ENCODE measurements at places on chromosomes 13 and 19. TPM values are rescaled to one million over a fixed set of nuclear protein-coding genes. Genes with fewer than 3 reads are reported as not detected.

DNA sequence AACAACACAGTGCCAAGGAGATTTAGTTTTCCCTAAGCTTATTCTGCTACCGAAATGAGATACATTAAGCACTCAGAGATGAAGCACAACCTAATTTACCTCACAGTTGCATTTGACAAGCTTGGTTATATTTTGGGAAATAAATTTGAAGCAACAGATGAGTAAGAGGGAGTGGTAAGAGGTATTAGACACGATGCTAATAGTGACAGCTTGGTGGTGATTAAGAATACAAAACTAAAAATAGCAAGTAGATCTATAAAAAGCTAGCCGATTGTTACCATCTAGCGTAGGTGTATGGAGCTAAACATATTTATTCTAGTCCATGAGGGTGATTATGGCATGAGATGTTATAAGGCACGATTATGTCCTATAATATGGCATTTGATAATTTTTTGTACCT lies 208.5 kb downstream of the PCCA start:
- no peak for DNase-seq

DNA sequence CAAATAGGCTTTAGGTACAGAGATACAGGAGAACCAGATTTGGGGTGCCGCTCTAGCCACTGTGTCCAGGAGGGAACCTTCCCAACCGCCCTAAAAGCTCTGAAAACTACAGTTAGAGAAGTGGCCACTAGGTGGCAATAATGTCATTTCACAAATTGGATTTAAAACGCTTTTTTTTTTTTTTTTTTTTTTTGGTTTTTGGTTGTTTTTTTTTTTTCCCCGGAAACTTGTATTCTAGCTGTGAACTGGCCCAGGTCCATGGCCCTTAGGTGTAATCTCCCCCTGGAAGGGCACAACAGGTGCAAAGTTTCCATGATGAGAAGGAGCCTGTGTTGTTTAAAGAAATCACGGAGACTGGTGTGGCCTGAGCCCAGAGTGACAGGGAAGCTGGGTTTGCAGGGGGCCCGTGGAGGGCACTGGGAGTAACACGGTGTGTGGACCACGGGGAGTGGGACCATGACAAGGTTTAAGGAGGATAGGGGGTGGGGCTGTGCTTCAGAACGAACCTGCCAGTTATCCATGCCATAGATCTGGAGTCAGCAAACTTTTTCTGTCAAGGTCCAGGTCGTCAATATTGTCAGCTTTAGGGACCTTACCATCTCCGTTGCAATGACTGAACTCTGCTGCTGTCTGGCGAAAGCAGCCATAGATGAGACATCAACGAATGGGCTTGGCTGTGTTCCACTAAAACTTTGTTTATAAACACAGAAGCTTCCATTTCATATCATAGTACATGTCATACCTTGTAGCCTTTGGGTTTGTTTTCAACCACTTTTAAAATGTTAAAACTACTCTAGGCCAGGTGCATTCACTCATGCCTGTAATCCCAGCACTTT lies 10.1 kb downstream of the OR1I1 start:
- DNase-seq = peak; percentile 71

DNA sequence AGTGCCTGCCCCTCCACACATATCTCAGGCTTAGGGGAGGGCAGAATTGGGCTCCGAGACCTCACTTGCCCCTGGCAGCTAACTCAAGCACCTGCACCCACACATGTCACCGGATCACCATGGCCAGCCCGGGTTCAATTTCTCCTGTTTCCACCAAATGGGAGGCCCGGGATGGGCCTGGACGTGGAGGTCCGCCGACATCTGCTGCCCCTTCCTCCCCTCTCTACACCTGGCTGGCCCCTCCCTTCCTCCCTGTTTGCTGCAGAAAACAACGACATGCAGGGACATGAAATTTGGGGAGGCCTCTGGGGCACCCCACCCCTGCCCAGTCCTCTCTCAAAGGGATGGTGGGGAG lies 1.3 kb downstream of the PRKD2 start:
- DNase-seq = no peak

The IL11 gene
- polyA plus RNA-seq = 0.25 TPM

- no peak for DNase-seq
Measured at GRCh38 chr13:44426461-44426860, 52.8 kb downstream of the SERP2 start.

The NCR1 gene
- 0.35 TPM for polyA plus RNA-seq

GRCh38 chr19:48613024-48613851 lies 1.6 kb downstream of the FAM83E start:
- no peak for DNase-seq

DNA sequence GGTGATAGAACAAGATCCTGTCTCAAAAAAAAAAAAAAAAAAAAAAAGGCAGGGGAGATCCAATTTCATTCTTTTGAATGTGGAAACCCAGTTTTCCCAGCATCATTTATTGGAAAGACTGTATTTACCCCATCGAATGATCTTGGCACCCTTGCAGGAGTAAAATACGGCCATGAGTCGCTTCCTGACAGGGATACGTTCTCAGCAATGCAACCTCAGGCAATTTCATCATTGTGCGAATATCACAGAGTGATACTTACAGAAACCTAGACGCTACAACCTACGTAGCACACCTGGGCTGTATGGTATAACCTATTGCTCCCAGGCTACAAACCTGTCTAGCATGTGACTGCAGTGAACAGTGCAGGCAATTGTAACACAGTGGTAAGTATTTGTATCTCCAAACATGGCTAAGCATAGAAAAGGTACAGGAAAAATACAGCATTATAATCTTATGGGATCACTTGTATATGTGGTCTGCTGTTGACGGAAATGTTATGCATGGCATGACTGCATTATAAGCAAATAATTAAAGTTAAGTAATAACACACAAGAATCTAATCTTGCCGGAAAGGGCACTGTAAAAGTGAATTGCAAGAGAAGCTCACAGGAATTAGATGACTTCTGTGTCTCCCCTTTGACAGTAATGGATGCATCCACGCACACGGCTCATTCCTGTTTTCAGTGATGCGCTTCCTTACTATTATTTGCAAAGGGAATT lies 24.1 kb downstream of the RFX2 start:
- DNase-seq = no peak

DNA sequence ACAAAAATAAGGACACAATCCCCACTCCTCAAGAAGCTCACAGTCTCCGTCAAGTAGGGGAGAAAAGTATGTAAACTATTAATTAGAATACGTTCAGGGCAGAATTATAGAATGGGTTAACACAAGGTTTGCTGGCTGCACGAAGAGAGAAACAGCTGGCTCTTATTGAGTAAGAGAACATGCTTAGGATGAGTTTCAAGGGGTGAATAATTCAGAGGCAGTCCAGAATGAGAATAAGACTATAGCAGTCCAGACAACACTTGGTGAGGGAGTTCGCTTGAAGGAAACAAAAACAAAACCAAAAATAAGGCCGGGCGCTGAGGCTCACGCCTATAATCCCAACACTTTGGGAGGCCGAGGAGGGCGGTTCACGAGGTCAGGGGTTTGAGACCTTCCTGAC lies 61.9 kb downstream of the THSD1 start:
- DNase-seq = no peak

The KANK3 gene
- 15.8 TPM for polyA plus RNA-seq

GRCh38 chr13:94617389-94618000 lies 15.8 kb downstream of the GPR180 start:
- no peak for DNase-seq

GRCh38 chr19:7916103-7916954 lies 1.7 kb downstream of the TGFBR3L start:
- DNase-seq = no peak

The NALCN gene
- polyA plus RNA-seq = 0.14 TPM

- DNase-seq = no peak
Measured at GRCh38 chr19:5961969-5962945, 15.7 kb downstream of the RANBP3 start.

DNA sequence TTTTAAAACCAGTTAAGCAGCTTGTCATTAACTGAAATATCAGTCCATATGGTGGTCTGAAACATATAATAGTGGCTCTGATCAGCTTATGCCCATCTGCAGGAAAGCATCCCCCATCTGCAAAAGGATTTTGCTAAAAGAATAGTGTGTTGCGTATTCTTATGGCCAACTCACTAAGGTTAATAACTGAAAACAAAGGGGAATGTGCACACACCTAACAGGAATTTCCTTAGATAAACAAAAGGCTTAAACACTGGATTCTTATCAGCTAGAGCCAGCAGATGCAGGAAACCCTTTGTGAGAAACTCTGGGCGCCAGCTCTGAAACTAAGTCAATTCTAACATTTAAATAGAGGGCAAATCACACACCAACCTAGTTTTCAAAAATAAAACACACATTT lies 22.1 kb downstream of the VPS36 start:
- no peak for DNase-seq
